ENCODE measurements at places on chromosomes 2 and 18. TPM values are rescaled to one million over a fixed set of nuclear protein-coding genes. Genes with fewer than 3 reads are reported as not detected.

DNA sequence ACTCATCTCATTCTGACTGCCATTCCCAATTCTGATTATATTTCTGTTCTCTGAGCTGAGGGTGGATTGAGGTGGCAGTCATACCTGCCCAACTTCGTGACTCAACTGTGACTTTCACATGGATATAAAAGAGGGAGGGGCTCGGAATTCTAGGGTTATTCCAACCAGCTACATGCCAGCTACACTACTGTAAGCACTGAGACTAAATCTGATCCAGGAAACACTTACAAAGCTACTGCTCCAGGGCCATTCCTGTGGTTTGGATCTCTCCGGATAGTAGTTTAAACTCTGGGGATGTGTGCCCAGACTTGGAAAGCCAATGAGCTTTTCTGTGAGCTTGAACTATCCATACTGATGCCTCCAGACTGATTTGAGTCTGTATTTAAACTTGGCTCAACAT lies 7.9 kb downstream of the MAP2 start:
- peak; percentile 79 for DNase-seq

DNA sequence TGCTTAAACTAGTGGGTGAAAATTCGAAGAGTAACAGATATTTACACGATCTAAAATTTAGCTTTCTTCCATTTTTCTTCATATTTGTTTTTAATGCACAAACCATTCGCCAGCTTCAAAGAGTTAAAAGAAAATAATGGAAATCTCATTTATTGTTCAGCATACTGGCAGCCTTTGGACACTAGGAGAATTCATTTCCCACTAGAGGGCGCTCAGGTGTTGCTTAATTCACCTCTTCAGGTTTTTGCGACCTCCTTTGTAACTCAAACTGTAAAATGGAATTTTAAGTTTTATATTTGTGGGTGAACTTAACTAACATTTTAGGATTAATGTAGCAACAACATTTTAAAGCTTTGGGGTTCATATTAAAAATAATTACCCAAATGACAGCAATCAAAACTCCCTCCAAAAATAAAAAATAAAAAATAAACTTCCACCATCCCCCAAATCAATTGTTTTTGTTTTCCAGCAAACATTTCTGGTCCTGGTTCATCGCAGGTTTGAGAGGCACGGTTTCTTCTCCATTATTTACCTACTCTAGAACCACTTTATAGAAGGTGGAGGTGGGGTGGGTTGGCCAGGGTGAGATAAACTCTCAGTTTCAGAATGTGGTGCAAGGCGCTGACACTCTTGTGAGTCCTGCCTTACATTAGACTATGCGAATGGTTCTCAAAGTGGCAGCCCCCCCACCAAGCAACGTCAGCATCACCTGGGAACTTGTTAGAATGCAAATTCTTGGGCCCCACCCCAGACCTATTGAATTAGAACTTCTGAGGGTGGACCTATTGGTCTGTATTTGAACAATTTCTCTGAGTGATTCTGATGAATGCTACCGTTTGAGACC lies 24.7 kb upstream of the PNPT1 start:
- peak; percentile 86 for DNase-seq

Gene KCTD1
- 29.5 TPM for total RNA-seq

DNA sequence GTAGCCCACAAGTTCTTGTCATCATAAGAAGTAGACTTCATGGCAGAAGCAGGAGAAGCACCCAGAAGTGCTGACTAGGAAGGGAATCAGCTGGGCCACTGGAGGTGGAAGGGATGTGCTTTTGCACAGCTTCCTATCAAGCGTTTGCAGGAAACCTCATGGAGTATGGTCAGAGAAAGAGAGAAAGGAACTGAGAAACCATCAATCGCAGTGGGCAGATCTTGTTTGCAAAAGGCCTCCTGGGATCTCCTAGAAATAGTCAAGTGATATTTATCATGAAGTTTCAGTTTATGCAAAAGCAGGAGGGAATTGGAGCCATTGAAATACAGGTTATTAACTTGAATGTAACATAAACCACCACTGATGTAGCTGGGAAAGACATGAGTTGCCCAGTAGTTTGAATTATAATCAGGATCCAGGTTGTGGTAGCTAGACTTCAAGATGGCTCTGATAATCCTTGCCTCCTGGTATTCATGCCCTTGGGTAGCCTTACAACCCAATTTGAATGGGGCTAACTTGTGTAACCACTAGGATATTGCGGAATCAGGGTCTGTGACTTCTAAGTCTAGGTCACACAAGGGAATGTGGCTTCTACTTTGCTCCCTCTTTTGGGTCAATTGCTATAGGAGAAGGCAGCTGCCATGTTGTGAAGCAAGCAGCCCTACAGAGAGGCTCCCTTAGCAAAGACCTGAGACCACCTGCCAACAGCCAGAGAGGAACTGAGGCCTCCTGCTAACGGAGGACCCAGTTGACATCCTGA lies 69.8 kb upstream of the TCF4 start:
- no peak for DNase-seq

Gene UPP2
- total RNA-seq = not detected

Gene CAPN14
- total RNA-seq = not detected

GRCh38 chr18:8947566-8947965 lies 154.9 kb upstream of the NDUFV2 start:
- no peak for DNase-seq

- DNase-seq = no peak
These were observed 1597.9 kb upstream of the ACVR2A start for GRCh38 chr2:146246736-146247523.

Gene C18orf54
- total RNA-seq = 5.5 TPM

Gene AGXT
- not detected for total RNA-seq

DNA sequence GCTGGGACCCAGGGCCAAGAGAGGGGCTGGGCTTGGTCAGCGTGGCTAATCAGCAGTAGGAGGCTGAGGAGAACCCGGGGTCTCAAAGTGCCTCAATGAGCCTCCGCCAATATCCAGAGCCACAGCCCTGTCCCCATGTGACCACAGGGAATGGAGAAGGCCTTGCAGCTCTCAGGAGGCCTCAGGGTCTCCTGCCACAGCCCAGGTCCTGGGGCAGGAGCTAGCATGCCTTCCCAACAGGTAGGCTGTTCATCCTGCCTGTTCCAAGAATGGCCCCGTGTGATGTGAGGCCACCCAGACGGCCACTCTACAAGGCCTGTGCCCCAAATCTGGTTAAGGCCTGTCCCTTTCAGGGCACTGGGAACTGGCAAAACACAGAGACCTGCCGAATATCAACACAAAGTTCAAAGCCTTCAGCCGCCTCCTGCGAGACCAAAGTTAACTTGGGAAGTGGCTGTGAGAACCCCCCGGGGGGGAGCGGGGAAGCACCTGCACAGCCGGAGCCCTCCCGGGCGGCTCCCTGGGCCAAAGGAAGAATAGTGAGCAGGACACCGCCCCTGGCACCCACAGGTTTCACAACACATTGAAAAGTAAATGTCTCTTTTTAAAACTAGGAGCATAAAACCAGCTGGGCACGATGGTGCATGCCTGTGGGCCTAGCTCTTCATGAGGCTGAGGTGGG lies 4.5 kb upstream of the LIMS2 start:
- DNase-seq = no peak

Gene ABCA12
- 37.8 TPM for total RNA-seq

GRCh38 chr18:55764386-55764785 lies 176.4 kb upstream of the TCF4 start:
- DNase-seq = no peak

DNA sequence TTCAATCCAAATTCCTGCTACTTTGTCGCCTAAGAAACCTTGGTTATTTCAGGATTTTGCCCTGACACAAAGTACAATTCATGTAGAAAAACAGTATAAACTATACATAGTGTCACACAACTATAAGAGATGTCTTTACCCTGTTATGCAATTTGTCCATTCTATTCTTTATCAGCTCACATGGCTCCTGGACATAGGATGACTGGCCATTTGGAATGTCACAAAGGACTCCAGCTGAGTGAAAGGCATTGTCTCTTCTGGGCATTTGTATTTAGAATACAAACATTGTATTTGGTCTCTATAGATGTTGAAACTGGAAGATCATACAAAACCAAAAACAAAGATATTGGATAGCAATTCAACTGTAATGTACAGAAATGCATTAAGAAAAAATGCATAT lies 944.6 kb upstream of the LRRTM1 start:
- DNase-seq = no peak

DNA sequence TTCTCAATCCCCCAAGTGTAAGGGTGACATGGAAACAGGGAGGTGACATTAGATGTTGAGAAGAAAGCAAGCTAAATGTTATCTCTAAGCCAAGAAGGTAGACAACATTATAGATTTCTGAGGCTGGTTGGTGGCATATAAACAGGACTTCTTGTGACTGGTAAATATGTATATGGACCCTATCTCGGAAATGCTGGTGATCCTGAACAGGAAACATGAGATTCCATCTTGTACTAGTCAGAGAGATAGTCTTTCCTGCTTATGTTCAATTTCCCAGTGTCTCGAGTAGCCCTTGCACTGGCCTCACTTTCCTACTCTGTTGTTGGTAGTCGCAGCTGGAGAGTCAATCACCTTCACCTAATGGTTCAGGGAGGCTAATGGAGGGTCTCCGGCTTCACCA lies 26.8 kb downstream of the MOGAT1 start:
- DNase-seq = no peak

Gene SULT1C2
- not detected for total RNA-seq

DNA sequence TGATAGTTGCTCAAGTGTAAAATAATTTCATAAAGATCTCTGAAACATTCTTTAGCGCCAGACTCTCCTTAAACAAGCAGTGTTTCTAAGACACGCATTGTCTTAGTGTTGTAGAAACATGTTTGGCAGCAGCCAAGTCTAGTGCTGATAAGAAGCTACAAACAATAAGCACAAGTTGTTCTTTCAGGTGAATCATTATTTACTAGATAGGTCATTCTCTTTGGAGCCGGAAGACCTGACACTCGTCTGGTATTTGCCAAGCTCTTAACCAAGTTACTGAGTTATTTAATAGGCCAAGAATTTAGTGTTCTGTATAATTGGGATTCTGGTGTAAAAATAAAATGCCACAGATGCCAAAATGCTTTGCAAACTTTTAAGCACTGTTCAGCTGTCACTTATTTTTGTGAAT lies 852.1 kb downstream of the CPS1 start:
- DNase-seq = peak; percentile 35

DNA sequence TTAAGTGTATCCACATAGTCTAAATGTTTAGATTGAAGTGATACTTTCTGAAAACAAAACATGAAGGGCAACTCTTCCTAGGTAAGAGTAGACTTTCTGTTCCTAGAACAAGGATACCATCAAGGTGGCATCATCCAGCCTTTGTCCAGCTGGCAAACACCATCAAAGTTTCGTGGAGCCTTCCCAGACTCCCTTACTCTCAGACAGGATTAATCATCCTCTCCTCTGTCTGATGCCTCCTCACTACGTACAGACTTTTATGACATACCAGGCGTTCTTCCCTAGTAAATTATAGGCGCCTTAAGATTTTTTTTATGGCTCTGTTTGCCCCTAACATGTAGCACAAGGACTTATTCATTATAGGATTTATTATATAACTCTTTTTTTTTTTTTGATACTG lies 29.4 kb upstream of the ASNSD1 start:
- no peak for DNase-seq

Gene CSRNP3
- total RNA-seq = 0.33 TPM

Gene SNORC
- total RNA-seq = 8.2 TPM

DNA sequence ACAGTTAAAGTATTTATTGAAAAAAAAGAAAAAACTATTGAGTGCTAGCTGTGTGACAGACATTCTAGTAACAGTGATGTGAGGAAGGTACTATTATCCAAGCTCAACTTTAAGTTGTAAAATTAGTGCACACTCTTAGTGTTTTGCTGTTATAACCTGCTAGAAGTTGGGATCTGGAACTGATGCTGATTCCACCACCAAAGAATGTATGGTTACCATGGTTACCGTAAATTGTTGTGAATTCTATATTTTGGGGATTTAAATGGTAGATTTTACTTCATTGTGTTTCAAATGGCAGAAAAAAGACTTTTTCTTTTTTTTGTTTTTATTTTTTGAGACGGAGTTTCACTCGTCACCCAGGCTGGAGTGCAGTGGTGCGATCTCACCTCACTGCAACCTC lies 5.3 kb downstream of the AGFG1 start:
- no peak for DNase-seq

Gene GPR55
- not detected for total RNA-seq

Gene CLEC4F
- total RNA-seq = not detected

Gene GCFC2
- 38.5 TPM for total RNA-seq

DNA sequence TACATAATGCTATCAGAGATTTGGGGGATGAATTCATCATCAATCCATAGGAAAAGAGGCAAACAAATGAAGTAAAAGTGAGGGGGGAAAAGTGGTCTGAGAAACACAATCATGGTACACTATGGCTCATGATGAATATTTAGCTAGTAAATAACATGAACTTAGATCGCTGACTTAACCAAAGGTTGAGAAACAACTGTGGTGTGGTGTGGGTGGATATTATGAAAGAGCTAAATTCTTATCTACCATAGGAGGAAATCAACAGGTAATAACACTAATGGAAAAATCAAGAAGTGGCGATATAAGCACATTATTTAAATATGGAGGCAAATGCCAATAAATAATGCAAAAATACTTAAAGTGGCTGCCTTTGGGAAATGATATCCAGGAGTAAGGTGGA lies 12.2 kb upstream of the TPRKB start:
- DNase-seq = no peak

Gene ZNF521
- not detected for total RNA-seq

GRCh38 chr18:12334366-12334808 lies 26.3 kb downstream of the TUBB6 start:
- DNase-seq = no peak

Gene IL18R1
- total RNA-seq = 3.5 TPM

Gene CEP68
- total RNA-seq = 7.2 TPM

DNA sequence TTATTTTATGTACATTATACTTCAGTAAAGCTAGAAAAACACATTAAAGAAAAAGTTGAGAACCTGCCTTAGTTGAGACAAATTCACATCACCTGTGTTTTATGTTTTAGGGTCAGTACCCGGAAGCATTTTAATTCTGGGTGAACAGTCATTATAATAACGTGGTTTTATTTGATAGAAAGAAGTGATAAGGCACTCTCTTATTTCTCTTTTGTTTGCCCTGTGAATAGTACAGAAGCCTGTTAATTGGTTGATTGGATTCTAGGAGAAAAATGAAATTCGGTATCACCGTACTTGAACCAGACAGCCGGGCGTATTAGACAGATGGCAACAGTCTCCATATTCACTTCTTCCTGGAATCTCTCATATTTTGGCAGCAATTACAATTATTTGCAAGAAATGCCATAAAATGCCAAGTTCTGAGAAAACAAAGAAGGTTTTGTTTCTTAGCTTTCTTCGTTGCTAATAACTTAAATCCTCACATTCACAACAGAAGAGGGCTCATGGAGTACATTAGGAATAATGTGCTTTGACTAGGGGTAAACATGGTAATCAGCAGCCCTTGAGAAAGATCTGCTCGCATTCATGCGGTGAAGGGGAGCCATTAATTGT lies 168.7 kb upstream of the RASGRP3 start:
- no peak for DNase-seq

Gene BARD1
- total RNA-seq = 7.8 TPM

Gene LIPG
- 57.8 TPM for total RNA-seq

Gene ALPG
- not detected for total RNA-seq

Gene POU3F3
- total RNA-seq = not detected

DNA sequence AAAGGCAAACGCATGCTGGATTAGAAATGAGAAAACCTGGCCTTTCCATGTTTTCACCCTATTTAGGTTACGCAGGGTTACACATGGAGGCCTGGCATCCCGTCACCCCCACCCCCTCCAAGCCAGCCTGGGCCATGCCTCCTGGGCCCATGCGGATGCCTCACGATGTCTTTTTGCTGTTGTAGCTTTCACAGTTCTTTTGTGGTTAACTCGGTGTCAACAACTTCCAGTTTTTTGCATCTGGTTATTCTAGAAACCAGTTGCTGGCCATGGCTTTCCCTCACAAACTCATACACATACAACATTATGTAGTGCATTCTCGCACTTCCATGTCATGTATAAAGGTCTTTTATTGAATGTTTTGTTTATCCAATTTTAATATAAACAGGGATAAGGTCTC lies 204.9 kb upstream of the PXDN start:
- DNase-seq = no peak

Measured in MCF 10A (cell line).